ENCODE measurements at places on chromosomes 1 and 21. TPM values are rescaled to one million over a fixed set of nuclear protein-coding genes. Genes with fewer than 3 reads are reported as not detected.

The DCST1 gene
- total RNA-seq, result not detected

The EVA1C gene
- total RNA-seq, result 5.8 TPM

The MAGOH gene
- 28.1 TPM for total RNA-seq

The OR10J1 gene
- not detected for total RNA-seq

The LIN9 gene
- 1.8 TPM for total RNA-seq

The RGS16 gene
- total RNA-seq, result 0.14 TPM
